ENCODE measurements at places on chromosomes 2 and 18.

DNA sequence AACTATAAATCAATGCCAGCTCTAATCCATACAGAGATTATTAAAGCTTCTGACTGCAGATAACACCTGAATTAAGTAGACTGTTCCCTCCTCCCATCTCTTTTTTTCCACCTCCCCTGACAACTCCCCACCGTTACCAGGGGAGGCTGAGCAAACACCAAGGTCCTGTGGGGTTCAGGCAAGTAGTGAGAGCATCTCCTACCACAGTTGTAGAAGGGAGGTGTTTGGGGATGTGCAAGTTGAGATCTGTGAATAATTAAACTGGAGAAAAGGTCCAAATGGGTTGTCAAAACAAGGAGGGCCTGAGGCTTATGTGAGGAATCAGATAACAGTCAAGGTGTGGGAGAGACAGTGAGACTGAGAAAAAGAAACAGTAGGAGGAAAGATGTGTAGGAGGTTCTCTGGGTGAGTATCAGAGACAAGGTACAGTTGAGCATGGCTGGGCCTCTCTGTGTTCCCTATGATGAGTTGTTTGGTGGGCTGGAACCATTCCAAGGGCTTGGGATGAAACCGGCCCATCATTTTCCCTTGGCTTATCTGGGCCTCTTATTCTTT, 194.6 kb downstream of the CYRIA start:
- no peak for DNase-seq

GRCh38 chr18:23631746-23632145, 31.0 kb downstream of the ANKRD29 start:
- no peak for DNase-seq

GRCh38 chr2:162072181-162072702, 1.8 kb downstream of the DPP4 start:
- DNase-seq: no peak

- no peak for DNase-seq
Observed at GRCh38 chr2:101704046-101704466, 6.5 kb downstream of the MAP4K4 start.

GRCh38 chr2:134501476-134502091, 217.2 kb downstream of the TMEM163 start:
- DNase-seq: no peak

DNA sequence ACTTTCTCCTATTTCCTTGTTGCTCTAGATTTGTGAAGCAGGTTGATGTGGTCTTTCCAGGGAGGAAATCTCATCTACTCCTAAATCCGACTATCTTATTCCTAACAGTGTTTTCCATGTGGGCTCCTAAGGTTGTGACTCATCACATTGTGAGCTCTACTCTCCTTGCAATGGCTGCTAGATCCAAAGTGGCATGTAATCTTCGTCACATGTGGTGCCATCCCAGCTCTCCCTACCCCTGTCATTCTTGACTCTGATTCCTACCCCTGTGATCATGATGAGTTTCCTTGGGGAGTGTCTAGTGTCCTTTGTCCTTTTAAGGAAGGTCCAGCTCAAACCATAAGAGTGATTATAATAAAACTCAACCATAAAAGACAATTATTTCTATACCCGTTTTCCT, 47.3 kb upstream of the GULP1 start:
- no peak for DNase-seq

DNA sequence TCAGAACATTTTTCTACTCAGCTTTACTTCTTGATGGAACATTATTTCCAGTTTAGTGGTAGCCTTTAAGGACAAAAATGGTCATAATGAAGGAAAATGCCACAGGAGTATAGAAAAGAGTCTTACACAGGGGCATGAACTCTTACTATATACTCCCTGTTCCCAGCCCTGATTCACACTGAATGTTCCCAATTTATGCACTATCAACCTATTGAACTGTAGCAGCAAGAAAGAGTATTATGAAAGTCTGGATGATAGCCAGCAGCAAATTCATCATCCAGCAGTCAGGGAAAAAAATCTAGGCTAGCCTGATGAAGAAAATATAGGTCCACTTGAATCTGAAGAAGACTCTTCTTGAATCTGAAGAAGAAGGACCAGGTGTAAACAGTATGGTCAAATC, 1170.3 kb upstream of the CHAC2 start:
- DNase-seq: no peak

DNA sequence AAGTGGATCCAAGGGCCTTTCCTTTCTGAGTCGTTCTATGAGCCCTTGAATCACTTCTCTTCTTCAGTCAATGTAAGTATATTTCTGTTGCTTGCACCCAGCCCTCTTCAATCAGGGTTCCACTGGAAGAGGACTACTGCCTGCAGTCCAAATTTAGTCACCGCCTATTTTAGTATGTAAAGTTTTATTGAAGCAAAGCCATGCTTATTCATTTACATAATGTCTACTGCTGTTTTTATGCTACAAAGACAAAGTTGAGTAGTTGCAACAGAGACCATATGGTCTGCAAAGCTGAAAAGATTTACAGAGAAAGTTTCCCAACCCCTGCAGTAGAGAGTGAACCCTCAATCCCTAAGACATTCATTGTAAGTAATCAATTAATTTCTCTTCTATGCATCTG, 332.5 kb upstream of the TNP1 start:
- no peak for DNase-seq

DNA sequence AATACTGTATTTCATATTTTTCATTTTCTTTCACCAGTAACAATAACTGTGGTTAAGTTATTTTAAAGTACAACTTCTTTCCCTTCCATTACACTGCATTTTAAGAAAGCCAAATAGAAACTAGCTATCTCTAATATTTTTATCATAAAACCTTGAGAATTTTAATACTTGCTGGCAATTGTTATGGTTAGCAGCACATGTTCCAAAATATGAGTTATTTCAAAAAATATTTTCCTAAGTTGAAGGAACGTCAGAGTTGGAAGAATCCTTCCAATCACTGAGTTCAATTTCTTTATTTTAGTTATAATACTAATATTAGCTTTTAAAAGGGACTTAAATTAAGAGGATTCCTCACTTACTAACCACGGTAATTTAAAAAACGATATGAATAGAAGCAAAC, 68.4 kb downstream of the SCN9A start:
- no peak for DNase-seq

GRCh38 chr18:10022365-10022764, 108.5 kb downstream of the VAPA start:
- DNase-seq: no peak

- DNase-seq: no peak
Observed at GRCh38 chr2:18824325-18824790, 235.0 kb upstream of the NT5C1B start.

GRCh38 chr2:38806015-38806732, 28.2 kb downstream of the GEMIN6 start:
- no peak for DNase-seq

All from WERI-Rb-1 (cell line).